ENCODE measurements at places on chromosomes 3 and 15.

GRCh38 chr3:97612632-97613031 lies 151.9 kb upstream of the ARL6 start:
- DNase-seq: no peak

DNA sequence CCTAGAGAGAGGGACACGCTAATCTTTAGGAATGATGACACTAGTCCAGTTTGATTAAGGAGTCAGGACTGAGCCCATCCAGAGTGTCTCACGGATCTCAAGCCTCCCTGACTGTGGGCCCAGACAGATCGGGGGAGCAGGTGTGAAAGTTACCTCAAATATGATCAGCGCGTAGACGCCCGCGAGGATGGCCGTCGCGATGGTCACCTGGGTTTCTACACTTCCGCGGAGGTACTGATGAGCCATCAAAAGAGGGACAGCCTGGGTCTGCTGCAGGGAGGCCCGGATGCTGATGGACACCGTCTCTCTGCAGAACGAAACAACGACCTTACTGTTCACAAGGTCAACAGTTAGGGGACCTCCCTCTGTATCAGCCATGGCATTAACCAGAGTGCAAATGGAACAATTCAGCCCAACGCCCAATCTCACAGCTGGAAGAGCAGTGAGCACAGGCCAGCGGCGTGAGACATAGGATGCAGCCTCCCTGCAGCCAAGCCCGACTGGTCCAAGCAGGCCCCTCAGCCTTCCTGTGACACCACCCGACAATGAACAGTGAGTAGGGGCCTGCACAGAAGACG lies 84.4 kb downstream of the OCA2 start:
- DNase-seq: no peak

- no peak for DNase-seq
Measured at GRCh38 chr15:82186719-82187406, 75.7 kb downstream of the EFL1 start.

GRCh38 chr3:38588371-38588971 lies 61.0 kb downstream of the SCN5A start:
- DNase-seq: no peak

GRCh38 chr3:108391917-108392593 lies 95.7 kb downstream of the HHLA2 start:
- peak; percentile 56 for DNase-seq

- no peak for DNase-seq
Measured at GRCh38 chr15:55588815-55589115, 620 bp upstream of the PYGO1 start.

- DNase-seq: no peak
Measured at GRCh38 chr3:152383136-152383606, 114.4 kb downstream of the MBNL1 start.

GRCh38 chr3:174408310-174408709 lies 450.8 kb upstream of the NAALADL2 start:
- DNase-seq: peak; percentile 56

DNA sequence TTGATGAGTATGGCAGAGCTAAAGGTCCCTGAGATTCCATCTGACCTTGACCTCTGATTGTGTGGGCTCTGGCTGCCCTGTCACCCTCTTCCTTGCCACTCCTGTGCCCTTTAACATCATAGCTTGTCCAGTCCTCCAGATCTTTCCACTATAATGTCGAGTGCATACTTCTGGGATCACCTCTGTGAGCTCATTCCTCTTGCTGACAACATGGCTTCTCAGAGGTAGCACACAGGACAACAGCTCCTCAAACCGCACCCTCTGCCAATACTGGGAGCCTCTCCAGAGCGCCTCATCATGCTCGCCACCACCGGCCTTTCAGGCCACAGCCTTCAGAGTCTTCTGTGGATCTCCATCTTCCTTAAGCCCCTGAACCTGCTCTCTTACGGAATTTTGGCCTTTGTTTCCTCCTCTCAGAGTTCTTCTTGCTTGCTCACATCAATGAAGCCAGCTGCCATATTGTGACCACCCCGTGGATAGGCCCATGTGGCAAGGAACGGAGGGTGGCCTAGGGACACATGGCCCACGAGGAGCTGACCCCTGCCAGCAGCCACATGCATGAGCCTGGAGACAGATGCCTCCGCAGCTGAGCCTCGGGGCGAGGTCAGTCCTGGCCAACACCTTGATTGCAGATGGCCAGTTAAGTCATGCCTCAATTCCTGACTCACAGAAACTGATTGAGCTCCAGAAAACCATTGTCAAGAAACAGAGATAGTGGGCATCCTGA lies 31.1 kb downstream of the PLA2G4D start:
- DNase-seq: no peak

DNA sequence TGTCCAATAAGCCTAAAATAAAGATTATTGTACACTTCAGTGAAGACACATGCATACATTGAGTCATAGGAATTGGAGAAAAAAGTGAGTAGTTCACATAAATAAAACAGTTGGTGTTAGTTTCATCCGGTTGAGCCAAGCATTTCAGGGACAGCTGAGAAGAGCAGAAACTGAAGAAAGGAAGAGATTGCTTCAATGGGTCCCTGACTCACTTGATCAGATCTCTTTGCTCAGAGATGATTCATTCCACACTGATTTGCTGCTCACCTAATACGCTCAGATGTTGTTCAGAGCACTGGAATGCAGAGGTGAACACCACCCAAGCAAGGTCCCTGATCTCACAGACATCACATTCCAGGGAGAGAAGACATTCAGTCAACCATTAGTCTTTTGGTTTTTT lies 93.7 kb downstream of the RAD18 start:
- DNase-seq: peak; percentile 49

- no peak for DNase-seq
Measured at GRCh38 chr3:14343338-14344112, 58.9 kb upstream of the SLC6A6 start.

- DNase-seq: no peak
Measured at GRCh38 chr3:117751651-117752050, 1042.1 kb downstream of the TUSC7 start.

DNA sequence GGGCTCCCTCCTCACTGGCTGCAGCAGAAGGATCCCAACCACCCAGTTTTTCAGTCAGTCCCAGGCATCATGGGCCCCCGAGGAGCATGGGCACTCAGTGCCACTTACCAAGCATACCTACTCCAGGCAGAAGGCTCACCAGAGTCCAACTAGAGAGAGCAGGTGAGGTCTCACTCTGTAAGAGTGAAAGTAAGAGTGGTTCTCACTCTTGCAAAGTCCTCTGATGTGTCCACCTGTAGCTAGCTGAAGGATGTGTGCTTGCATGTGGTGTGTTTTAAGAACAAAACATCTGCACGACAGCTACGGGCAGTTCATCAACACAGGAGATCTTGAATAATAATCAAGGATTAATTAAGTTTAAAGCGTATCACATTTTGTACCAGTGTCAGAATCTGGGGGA lies 49.7 kb downstream of the CCK start:
- DNase-seq: no peak

Measured in cardiac fibroblast (primary cell).